Heart left ventricle (tissue), 16 donors: ENCODE measurements at places on chromosomes 1 and 21. TPM values are rescaled to one million over a fixed set of nuclear protein-coding genes. Genes with fewer than 3 reads are reported as not detected.

GRCh38 chr1:41507110-41507720 is 22.7 kb upstream of the EDN2 start:
- DNase-seq: no peak

- no peak for DNase-seq
These were observed 34.8 kb downstream of the ANKRD13C start for GRCh38 chr1:70319750-70320149.

- DNase-seq: no peak
These were observed 36.4 kb downstream of the OLFML2B start for GRCh38 chr1:161987303-161987702.

DNA sequence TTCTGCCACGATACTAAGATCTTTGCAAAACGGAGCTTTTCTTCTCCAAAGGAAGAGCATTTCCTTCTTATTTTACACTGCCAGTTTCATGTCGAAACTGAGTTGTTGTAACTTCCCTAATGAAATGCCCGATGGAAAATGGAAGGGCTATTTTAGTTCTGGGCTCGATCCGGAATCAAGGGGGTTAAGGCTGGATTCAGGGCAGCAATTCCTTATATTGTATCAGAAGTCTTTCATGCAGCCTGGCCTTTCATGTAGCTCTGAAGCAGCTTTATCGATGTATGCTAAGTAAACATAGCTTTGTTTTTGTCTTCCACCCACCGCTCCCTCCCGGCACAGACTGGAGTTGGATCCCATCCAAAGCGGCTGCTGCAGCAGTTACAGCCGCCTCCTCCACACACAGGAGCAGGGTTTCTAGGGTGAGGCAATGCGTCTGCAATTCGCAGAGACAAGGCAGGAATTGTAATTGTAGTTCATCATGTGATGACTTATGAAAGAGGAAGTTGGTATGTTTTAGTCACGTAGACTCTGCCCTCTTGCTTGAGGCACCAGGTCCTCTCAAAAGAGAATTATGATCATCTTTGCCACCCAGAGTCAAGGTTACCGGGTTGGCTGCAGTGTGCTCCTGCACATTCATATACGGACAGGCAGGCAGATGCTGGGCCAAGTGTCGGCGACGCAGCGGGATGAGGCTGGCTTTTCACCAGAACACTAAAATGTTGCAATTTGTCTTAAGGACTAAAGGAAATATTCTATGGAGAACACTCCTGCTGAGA is 2.6 kb upstream of the IRF2BP2 start:
- DNase-seq: peak; percentile 91

The NPHS2 gene
- not detected for total RNA-seq

DNA sequence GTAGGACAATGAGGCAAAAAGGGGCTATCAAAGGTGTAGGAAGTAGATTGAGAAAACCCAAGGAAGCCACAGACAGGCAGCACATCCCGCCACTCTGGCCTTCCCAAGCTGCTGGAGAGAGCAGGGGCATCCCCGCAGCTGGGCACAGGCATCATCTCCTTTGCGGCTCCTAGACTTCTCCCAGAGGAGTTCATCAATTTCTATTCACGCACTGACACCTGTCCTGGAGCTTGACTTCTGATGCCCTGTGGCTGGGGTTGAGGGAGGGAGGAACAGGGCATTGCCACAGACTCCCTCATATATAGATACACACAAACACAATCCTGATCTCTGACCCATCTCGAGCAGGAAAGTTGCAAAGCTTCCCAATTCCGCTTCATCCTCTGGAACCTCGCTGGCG is 1.9 kb upstream of the TFAP2E start:
- DNase-seq: no peak

- DNase-seq: no peak
These were observed 181.0 kb upstream of the ARHGEF16 start for GRCh38 chr1:3273447-3273846.

- no peak for DNase-seq
These were observed 1.7 kb downstream of the CFAP74 start for GRCh38 chr1:2001773-2002411.

DNA sequence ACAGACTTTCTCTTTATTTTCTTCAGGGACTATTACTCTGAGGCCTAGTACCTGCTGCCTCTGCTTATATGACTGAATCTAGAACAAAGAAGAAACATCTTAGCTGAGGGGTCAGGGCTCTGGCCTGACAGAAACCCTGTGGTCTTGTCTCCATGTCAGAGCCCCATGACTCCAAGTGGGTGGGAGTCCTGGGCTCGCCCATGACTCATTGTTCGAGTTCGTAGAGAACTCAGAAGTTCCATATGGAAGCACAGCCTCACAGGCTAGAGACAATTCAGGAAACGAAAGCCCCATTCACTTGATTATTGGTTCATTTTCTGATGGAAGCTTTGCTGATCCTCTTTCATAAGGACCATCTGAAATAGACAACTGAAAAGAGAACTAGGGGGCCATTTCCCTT is 73.2 kb downstream of the CD58 start:
- no peak for DNase-seq

DNA sequence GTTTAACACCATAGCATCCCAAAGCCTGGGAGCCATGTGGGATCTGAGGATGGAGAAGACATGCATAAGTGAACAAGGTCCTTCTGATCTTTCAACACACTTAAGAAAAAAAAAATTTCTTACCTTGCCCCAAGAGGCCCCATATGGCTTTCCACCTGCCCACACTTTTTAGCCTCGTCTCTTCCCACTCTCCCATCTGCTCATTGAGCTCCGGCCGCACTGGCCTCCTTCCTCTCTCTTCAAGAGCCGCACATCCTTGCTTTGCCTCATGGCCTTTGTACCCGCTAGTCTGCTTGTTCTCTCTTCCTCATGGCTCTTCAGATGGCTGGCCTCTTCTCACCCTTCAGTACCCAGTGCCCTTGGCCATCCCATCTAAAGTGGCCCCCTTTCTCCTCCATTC is 70.2 kb upstream of the PDE4B start:
- DNase-seq: no peak

The PCSK9 gene
- 0.45 TPM for total RNA-seq

DNA sequence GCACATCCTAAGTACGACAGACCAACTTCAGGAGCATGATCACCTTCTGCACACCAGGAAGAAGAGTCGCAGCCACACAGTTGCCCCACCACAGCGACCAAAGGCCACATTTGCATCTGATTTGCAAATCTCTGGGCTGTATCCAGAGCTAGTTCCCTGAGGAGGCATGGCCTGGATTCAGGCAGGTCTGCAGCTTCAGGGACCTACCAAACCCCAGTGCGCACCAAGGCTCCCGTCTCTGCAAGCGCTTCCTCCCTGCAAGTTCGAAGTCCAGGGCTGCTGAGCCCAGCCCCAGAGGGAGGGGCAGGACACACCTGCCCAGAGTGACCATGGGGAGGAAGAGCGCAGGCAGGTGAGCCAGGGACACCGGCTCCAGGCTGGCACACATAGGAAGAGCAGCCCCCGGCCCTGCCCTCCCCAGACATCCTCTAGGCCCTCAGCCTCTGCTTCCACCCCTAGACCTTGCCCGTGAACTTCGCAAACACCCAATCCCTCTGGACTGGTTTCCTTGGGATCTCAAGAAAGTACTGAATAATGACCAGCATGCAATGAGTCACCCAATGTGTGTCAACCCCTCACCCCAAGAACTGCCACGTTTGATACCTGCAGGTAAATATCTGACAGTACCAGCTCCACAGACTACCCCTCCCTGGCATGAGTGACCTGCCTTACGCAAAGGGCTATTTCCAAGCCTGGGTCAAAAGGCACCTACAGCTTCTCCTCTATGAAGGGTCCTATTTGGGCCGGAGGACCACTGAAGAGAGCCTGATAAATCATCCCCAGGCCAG is 36.8 kb downstream of the CASZ1 start:
- DNase-seq: no peak

GRCh38 chr1:21261551-21262292 is 28.5 kb downstream of the ECE1 start:
- peak; percentile 95 for DNase-seq

- peak; percentile 85 for DNase-seq
These were observed at the start of gene ATPAF1 for GRCh38 chr1:46667782-46668760. TSS of gene ATPAF1 (minus strand) at chr1:46668364. CDS start at chr1:46668322, 42 bp downstream.

DNA sequence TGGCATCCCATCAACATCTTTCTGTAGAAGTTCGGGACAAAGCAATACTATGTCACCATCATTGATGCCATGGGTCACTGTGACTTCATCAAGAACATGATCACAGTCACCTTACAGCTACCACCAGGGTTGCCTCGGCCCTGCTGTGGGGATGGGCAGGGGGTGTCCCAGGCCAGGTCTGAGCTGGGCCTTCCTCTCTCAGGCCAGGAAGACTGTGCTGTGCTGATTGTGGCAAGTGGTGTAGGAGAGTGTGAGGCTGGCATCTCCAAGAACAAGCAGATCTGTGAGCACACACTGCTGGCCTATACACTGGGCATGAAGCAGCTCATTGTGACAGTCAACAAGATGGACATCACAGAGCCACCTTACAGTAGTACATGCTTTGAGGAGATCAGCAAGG is 20.9 kb upstream of the RPL11 start:
- DNase-seq: no peak

The TMEM82 gene
- total RNA-seq: not detected

GRCh38 chr21:41169701-41170100 is 1.7 kb downstream of the BACE2 start:
- no peak for DNase-seq

- DNase-seq: peak; percentile 91
These were observed 5.1 kb downstream of the TMEM201 start for GRCh38 chr1:9593492-9594465.

GRCh38 chr1:183033205-183033604 is 10.0 kb downstream of the LAMC1 start:
- DNase-seq: no peak

The FCRL5 gene
- total RNA-seq: 0.32 TPM

- DNase-seq: no peak
These were observed 3.9 kb upstream of the LEFTY2 start for GRCh38 chr1:225944951-225945350.

The SETSIP gene
- not detected for total RNA-seq

DNA sequence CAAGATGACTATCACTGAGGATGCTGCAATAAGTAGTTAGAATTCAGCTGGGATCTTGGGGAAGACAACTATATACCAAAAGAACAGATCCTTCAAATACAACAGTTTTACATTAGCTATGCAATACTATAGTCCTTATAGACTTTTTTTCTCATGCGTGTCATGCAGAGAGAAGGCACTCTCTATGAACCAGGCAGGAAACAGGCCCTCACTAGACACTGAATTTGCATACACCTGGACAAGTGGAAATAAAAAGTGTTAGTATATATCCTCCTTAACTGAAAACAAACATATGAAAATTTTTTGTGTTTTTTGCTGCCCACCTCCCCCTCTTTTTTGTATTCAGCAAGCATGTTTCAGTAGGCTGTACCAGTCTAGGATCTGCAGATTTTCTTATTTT is 29.9 kb downstream of the TMCO1 start:
- no peak for DNase-seq

GRCh38 chr1:18175530-18176377 is 68.2 kb downstream of the IGSF21 start:
- DNase-seq: peak; percentile 76

The C1orf185 gene
- total RNA-seq: not detected

DNA sequence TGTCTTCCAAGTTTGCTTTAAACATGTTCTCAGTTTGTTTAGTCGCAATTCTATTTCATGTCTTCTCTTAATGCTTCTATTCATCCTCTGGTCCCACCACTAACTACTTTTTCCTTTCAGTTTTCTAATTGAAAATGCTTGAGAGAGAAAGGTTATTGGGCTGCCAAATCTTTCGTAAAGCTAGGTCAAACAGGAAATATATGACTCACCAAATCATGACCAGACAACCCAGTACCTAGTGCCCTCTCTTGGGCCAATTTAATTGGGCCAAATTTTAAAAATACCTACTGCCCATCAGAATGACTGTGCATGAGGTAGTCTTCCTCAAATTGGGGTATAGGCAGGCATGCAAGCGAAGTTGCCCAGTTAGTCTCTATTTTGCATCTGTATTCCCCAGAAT is 295.4 kb upstream of the PBX1 start:
- DNase-seq: no peak

- DNase-seq: no peak
These were observed 90.1 kb downstream of the TLR5 start for GRCh38 chr1:223052931-223053330.

DNA sequence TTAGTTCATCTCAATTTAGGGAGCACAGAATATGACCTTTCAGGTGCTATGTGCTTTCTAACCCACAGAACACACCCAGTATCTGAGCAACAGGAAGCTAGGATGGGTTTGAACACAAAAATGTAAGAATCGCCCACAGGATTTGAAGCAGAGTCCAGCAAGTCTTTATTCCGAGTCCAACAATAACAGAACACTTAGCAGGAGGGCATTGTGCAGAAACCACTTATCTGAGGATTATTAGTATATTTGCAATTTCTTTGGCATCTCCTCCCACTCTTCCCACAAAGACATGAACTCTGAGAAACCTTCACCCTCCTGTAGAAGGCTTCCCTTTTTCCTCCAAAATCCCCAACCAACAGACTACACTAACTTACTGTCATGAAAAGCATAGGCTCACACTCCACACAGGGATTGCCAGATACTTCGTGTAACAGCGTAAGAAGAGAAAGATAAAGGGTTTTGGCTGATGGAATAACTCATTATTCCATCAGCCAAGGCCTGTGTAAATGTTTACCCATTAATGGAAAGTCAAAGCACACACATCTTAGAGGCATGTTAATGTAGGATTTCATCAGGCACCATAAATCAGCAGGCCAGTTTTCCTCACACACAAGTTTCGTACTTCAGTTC is 16.1 kb downstream of the SIPA1L2 start:
- DNase-seq: no peak

- no peak for DNase-seq
These were observed 110.5 kb downstream of the TOMM20 start for GRCh38 chr1:235018161-235018560.

GRCh38 chr1:96388421-96389310 is 332.9 kb upstream of the PTBP2 start:
- DNase-seq: no peak

The DIRAS3 gene
- total RNA-seq: 7.3 TPM

DNA sequence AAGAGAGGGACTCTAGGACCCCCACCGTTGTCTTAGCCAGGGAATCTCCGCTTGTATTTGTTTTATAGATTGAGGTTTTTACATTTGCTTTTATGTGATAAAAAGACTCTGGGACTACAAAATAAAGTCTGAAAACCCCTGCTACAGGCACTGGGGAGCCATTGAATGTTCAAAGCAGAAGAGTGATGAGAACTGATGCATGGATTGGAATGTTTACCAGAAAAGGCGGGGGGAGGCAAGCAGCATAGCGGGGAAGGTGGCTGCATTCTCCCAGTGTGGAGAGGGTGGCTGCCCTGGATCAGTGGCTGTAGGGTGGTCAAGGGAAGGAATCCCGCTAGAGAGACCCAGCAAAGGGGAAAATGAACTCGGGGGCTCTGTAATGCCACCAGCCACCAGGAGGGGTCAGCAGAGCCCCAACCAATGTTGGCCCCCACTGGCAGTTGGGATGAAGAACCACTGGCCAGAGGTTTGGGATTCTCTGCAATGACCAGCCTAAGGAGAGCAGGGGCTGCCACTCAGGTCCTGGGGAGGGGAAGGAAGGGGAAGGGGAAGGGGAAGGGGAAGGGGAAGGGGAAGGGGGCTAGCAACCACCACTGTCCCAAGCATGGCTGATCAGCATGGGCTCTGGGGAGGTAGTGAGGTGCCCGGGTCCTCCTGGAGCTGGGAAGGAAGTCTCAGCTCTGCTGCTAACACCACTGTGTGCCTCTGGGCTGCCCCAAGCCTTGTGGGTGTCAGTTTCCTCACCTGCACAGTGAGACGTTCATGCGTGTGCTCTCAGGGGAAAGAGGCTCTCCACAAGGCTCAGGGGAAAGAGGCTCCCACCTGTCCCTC is 19.2 kb upstream of the PEF1 start:
- peak; percentile 76 for DNase-seq

The KIF21B gene
- 0.40 TPM for total RNA-seq

The TMEM81 gene
- 2.8 TPM for total RNA-seq

The OR6K3 gene
- total RNA-seq: not detected
